Pancreas (tissue), 10 donors: ENCODE measurements at places on chromosomes 16 and 17. TPM values are rescaled to one million over a fixed set of nuclear protein-coding genes. Genes with fewer than 3 reads are reported as not detected.

DNA sequence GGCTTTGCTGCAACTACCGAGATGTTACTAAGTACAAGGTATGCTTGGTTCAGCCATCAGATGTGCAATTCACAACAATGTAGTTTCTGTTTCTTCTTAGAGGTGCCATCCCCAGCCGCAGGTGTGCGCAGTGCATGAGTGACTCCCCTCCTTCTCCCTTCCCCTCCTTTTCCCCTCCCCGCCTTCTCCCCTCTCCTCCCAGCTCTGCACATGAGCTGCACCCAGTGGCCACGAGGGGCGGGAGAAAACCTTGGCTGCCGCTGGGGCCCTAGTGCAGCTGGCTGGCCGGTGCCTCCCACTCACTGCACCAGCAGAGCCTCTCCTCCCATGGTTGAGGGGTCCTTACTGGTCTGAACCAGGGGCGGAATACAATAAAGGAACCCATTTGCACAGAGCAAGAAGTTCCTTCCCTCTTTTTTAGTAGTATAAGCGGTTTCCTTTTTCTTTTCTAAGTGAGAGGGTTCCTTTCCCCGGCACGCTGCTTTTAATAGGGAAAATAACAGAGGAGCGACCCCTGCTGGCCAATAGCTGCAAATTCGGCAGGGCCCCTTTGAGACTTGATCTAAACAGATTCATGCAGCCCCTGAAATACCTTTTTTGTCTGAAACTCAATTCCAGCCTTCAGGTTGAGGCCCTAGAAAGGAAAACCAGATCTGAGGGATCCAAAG, 7.8 kb upstream of the CCL15 start:
- H3K27me3 ChIP-seq = no peaks in the 10 kb centered on the region
- H3K4me1 ChIP-seq = no peaks in the 10 kb centered on the region
- no peak overlapping the region for H3K4me3 ChIP-seq

DNA sequence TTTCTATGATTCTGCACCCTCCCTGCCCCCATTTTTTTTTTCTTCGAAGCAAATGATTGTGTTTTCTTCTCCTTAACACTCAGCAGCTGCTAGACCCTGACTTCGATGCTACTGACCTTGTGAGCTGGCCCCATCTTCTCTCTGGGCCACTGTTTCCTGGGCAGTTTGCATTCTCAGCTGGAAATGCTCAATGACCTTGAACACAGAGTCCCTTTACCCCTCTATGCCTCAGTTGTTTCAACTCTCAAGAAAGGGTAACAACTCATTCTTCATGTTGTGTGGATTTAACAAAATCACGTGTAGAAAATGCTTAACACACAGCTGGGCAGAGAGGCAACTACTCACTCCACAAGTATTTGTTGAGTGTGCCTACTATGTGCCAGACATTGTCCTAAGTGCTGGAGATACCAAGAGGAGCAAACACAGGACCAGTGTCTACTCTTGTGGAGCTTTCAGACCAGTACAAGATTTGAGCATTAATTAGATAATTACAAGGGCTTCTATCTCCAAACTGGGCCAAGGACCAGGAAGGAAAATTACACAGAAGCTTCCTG, 66.2 kb downstream of the IQCK start:
- H3K27me3 ChIP-seq = no peaks in the 10 kb centered on the region
- no peak overlapping the region for H3K27ac ChIP-seq
- H3K4me3 ChIP-seq = no peak overlapping the region
- no peak for DNase-seq
- H3K36me3 ChIP-seq = no peaks in the 10 kb centered on the region

- H3K27ac ChIP-seq = no peak overlapping the region
- no peak for DNase-seq
- no peak overlapping the region for H3K4me3 ChIP-seq
- H3K36me3 ChIP-seq = no peaks in the 10 kb centered on the region
- peaks cover 2% of the 10 kb centered on the region for H3K27me3 ChIP-seq
Measured at GRCh38 chr17:79205688-79206205, 131.1 kb downstream of the ENGASE start.

The MAPT gene
- 1.1 TPM for total RNA-seq
